ENCODE measurements at places on chromosomes 12 and 14. TPM values are rescaled to one million over a fixed set of nuclear protein-coding genes. Genes with fewer than 3 reads are reported as not detected.

The TCL1B gene
- total RNA-seq = not detected

The DEPDC4 gene
- total RNA-seq = 2.1 TPM

GRCh38 chr14:77041881-77042545 is 13.5 kb upstream of the IRF2BPL start:
- DNase-seq = peak; percentile 86

The CAPZA3 gene
- not detected for total RNA-seq

- no peak for DNase-seq
Measured at GRCh38 chr12:10567813-10568212, 45.6 kb downstream of the MAGOHB start.

- no peak for DNase-seq
Measured at GRCh38 chr12:6125310-6125608, 789 bp upstream of the VWF start.

The PTCSC3 gene
- not detected for total RNA-seq

All from bronchial epithelial cell (primary cell).